Mucosa of descending colon (tissue), 3 donors: ENCODE measurements at places on chromosomes 2 and 18.

GRCh38 chr2:45494275-45494977 is 116.6 kb downstream of the SRBD1 start:
- no peak for DNase-seq

DNA sequence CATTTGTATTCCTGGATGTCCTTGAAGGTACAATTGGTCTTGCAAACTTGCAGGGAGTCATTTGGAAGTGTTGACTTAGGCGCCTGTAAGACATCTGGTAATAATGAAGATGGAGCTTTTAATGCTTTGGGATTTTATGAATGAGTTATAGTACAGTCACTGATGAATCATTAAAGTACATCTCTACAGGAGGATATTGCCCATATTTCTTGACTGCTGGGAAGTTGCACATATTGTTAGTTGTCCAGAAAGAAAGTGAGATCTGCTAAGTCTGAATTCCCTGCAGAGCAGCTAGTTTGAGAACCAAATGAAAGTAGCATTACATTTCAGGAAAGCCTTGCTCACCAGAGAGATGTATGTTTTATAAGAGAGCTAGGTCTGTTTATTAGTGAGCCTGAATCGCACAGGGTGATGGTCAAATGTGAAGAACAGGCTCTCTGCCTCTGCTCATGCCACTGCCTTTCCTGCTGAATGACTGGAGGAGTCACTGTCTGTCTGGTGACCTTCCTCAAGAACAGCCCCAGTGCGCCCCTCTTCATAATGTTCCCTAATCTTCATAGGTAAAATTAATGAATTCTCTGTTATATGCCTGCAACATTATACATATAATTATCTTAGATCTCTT is 138.9 kb upstream of the KLHL14 start:
- DNase-seq: no peak

DNA sequence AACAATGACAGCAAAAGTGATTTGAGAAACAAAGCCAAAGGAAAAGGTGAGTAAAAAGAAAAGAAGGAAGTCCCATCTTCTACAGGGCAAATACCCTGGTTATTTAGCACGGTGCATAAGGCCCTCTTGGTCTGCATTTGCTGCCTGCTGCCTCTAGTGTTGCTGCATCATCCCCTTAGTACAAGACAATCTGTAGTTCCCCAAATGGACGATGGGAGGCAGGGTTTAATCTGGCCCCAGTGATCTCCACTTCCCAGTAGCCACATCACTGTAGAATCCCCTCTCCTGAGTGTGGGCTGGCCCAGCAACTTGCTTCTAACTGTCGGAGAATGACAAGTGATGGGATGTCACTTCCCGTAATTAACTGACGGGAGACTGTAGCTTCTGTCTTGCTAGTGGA is 85.1 kb downstream of the CTAGE1 start:
- DNase-seq: no peak

DNA sequence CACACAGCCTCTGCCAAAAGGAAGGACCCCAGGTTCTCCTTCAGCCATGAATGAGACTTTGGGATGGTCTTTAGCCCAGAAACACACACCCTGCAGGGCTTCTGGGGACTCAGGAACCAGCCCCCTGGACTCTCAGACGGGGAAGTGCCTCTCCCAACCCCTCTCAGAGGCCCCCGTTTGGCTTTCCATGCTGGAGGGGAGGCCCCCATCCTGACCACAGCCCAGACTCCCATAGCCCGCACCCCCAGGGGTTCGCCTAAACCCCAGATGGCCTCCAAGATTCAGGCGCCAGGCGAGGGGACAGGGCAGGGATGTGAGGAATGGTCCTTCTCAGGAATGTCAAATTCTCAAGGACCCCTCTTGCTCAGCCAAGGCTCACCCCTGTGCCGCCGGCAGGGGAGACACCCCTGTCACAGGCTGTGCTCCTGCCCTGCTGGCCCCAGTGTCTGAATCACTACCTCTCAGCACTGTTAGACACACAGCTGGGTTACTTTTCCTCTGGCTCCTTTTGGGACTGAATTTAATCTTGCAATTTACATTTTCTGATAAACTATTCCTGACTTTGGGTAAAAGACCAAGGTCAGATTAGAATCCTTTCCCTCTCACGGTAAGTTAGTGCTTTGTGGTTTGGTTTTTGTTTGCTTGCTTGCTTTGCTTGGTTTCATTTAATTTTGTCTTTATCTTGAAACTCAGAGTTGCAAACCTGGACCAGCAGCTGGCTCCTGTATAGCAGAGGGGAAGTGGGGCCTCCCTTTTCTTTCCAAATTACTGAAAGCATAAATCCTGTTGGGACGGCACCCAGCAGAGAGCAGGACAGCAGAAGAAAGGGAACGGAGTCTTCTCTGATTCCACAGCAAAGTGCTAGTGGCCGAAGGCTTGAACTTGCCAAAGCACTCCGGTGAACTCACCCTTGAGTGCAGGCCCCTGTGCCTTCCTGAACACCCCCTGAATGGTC is 198.9 kb upstream of the RAB6C start:
- no peak for DNase-seq

- DNase-seq: no peak
These were observed 11.1 kb upstream of the SLC66A3 start for GRCh38 chr2:11144077-11144737.

DNA sequence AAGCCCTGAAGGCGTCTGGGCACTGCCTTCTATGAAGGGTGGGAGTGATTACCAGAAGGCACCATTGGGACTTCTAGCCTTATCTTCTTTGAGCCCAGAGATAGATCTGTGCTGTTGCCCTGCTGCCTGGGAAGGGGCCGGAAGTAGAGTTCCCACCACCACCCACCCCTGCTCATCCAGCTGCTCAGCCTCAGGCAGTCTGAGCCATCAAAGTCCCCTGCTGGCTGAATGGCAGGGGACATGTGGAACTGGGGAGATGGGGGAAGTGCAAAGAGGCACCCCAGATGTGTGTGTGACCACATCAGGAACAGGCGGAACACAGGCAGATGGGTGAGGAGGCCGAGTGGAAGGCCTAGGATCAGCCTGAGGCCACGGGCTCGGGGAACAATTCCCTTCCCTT is 3.3 kb upstream of the WNT10A start:
- no peak for DNase-seq

GRCh38 chr2:16774091-16774490 is 108.5 kb upstream of the CYRIA start:
- DNase-seq: no peak

GRCh38 chr2:101089942-101090799 is 61.0 kb downstream of the TBC1D8 start:
- no peak for DNase-seq

GRCh38 chr18:48992133-48992532 is 41.4 kb upstream of the SMAD7 start:
- DNase-seq: no peak

- DNase-seq: no peak
These were observed 29.4 kb upstream of the LPIN2 start for GRCh38 chr18:3042379-3042778.

- DNase-seq: no peak
These were observed 617.0 kb downstream of the LRP1B start for GRCh38 chr2:141513853-141514252.

DNA sequence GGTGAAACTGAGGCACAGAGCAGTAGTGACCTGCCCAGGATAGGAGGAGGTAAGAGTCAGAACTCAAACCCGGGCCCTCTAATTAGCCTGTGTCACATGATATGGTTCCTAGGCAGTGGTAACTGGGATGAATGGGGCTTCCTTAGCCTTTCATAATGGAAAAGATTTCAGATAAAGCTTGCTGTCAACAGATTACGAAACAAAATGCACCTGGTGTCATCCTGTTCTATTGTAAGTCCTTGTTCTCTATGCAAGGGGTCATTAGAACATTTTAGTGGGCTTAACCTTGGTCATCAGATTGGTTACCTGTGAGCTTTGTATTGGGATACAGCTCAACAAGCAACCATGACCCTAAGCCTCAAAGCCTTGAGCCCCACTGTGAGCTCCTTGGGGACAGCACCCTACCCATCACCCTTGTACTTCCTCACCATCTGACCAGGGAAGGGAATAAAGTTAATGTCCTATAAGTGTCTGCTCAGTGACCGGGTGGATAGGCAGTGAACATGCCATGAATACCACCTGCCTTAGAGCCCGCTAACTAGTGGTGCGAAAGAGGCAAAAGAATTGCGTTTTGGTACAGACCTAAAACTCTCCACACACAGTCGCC is 70.3 kb upstream of the RMDN2 start:
- DNase-seq: no peak

- no peak for DNase-seq
These were observed 2.7 kb downstream of the TCF4 start for GRCh38 chr18:55585065-55585919.

GRCh38 chr18:49476664-49477411 is 10.2 kb downstream of the C18orf32 start:
- DNase-seq: no peak

GRCh38 chr2:54704688-54705605 is 18.5 kb upstream of the EML6 start:
- DNase-seq: no peak

DNA sequence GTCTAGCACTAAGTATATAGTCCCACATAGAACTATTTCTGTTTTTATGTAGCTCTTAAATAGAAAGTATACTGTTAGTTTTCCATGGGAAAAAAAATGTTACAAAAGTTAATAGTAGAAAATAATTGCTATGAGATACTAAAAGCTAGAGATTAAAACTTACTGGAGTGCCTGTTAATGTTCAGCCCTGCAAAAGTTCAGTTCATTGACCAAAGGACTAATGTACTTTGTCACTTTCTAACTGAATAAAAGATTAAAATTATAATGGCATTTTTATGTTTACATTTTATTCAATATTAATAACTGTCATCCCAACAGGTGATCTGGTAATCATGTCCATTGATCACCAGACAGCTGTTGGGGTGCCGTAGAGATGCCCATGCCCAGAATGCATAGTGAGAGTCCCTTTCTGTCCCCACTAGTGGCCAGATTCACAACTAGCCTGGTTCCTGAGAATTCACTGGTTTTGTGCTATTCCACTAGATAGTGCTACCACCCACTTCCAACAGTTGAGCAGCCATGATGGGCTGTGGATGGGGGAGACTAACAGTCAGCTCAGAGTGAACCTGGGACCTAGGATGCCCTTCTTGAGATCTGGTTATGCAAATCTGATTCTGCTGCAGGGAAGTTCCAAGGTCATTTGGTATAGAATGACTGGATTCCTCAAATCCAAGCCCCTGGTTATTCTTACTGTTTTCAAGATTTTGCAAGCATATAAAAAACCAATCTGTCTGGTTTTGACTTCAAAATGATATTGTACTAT is 57.8 kb downstream of the AFTPH start:
- DNase-seq: no peak

DNA sequence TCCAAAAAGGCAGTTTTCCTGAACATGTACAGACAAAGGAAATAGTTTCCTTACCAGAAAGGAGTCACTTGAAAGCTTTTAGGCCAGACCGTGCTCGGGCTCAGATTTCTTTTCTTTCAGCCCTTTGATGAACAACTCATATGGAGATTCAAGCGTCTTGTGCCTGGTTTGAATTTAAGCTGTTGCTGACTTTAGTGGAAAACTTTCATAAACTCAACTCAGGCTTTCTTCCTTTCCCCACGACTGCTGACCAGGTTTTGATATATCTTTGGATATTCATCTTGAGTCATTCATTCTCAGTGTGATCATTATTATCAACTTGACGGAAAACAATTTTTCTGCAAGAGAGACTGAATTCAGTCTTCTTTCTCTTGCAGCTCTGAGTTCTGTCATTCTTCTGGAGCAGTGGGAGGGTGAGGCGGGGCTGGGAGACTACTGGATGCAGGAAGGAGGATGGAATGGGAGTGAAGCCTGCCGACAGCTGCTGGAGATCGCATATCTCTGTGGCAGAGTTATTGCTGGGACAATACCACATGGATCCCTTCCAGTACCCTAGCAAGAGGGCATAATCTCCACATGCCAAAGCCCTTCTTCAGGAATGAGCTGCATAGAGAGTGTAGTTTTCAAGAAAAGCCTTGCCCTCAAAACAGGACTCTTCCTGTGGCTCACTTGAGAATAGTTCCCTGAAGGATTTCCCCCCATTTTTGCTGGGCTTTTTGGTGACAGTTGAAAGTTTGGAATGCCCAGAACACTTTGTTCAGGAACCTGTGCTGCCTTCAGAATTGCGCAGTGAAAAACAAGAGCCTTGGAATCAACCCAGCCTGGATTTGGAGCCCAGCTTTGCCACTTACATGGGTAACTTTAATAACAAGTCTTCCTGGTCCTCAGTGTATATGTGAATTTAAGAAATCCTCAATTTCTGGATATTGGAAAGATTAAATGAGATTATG is 364.4 kb downstream of the ZNF521 start:
- no peak for DNase-seq
